ENCODE measurements at places on chromosomes 3 and 15.

- no peak for DNase-seq
Observed at GRCh38 chr15:47888385-47889100, 171.2 kb downstream of the SEMA6D start.

DNA sequence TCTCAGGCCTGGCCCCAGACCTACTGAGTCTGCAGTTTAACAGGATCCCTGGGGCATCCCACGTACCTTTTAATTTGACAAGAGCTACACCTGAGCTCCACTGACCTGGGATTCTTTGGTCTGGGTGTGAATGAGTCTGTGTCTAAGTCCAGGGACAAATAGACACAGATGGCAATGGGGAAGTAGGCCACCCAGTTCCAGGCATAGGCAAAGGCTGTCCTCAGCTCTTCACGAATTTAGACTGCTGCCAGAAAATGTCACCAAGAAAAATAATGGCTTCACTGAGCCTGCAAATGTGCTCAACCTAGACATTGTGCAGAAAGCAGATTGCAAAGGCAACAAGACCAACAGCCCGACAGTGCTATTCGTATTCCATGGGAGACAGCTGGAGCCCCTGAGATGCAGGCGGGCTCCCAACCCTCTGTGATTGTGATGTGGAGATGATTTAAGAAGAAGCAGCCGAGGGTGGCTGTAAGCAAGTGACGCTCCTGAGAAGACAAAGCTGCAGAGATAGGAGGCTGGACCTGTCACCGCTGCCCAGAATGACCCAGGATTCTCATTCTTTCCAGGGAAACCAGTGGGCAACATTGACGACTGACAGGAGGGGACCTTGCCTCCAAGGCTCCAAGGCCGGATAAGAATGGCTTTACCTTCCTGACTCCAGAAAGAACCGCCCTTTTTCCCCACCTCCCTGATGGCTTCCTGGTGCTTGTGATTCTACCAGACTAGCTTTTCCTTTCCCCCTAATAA is 39.8 kb upstream of the IREB2 start:
- no peak for DNase-seq

GRCh38 chr15:101288905-101289513 is 6.0 kb downstream of the SNRPA1 start:
- peak; percentile 24 for DNase-seq

DNA sequence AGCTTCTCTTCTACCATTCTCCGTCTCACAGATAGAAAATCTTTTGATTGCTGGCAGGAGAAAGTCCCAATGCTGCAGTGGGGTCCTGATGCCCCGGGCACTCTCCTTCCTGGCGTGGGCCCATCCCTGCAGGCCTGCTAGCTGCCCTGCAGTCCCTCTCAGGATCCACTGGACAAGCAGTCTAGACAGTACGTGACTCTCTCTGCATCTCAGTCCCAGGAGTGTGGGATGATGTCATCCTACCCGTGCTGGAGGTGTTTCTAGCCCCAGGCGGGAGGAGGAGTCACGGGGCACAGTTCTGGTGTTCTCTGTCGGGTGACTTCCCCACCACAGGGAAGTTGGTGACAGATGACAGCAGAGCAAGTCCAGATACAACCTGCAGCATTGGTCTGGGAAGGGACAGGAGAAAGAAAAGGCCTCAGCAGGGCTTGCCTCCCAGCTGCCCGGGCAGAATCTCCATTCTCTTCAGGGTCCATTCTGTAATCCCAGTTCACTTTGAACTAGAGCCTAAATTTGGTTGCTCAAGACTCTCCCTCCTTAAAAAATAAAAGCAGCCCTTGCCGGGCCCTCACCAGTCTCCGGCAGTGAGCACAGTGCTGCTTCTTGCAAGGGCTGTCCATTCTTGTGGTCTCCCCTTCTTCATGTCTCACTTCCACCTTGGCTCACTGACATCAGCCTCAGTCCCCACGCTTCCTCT is 30.6 kb downstream of the SLC28A1 start:
- DNase-seq: peak; percentile 16

DNA sequence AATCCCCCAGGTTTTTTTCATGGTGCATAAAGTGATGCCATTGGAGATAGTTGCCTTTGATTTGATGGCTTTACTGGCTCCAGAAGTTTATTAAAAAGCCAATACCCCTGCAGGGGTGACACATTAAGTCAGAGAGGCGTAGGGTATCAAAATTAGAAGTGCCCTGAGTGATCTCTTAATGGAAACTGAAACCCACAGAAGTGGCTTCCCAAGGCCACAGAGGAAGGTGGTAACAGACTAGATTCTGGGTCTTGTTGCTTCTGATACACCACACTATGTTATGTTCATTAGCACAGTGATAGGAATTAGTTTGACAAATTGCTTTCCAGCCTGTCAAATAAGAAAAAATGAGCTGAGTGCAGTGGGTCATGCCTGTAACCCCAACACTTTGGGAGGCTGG is 112.3 kb downstream of the IQCH start:
- DNase-seq: no peak

DNA sequence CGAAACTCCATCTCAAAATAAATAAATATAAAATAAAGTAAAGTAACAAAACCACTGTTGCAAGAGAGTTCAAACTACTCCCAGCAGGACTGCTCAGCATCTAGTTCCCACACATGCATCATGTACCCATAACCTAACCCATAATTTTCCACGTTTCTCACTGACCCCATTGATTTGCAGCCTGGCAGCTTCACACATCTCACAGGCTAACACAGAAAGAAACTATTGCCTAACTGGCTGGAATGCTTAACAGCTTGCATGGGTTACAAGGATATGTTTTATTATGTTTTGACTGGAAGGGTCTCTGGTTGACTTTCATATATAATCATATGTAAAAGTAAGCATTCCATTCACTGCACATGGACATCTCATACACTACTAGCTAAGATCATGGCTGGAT is 55.6 kb upstream of the TBC1D23 start:
- no peak for DNase-seq

DNA sequence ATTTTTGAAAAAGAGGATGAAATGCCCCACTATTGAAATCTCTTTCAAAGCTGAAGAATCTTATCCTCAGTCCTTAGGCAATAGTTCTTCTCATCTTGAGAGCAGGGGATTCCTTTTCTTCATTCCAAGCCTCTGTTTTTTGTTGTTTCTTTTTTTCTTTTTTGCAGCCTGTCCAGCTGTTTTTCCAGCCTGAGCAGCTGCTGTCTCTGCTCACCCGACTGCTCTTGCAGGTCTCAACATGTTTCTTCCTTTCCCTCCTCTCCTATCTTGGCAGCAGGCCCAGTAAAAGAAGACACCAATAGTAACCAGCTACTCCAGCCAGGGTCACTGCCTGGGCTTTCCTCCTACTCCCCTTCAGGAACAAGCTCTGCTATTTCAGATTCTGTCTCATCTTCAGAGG is 23.8 kb downstream of the MEX3B start:
- DNase-seq: peak; percentile 41

DNA sequence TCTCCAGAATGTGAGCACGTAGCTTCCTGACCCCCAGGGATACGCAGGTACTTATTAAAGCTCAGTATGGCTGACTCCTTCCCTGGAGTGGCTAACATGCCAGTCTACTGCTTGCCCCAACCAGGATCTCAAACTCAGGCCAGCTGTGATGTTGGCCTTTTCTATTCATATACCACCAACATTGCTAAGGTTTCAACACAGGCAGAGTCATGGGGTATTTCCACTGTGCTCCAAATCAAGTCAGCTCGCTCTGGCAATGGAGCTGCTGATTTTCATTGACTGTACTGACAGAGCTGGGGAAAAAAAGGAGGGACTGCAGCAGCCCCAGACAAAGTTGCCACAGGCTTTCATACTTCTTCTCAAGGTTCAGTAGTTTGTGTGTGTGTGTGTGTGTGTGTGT is 87.0 kb downstream of the CFAP20DC start:
- DNase-seq: no peak
